Naive thymus-derived CD4-positive, alpha-beta T cell (primary cell): ENCODE measurements at places on chromosomes 7 and 10. TPM values are rescaled to one million over a fixed set of nuclear protein-coding genes. Genes with fewer than 3 reads are reported as not detected.

GRCh38 chr7:93407239-93407638, 167.3 kb downstream of the CALCR start:
- DNase-seq: no peak

Gene COL13A1
- polyA plus RNA-seq: not detected

GRCh38 chr7:8092140-8092539, 123.5 kb downstream of the GLCCI1 start:
- DNase-seq: no peak

Gene C7orf57
- 0.13 TPM for polyA plus RNA-seq

- no peak for DNase-seq
These were observed 7.1 kb upstream of the MGMT start for GRCh38 chr10:129459762-129460539.

- DNase-seq: no peak
These were observed 10.3 kb downstream of the SLC13A4 start for GRCh38 chr7:135717693-135718092.

Gene NODAL
- polyA plus RNA-seq: not detected

DNA sequence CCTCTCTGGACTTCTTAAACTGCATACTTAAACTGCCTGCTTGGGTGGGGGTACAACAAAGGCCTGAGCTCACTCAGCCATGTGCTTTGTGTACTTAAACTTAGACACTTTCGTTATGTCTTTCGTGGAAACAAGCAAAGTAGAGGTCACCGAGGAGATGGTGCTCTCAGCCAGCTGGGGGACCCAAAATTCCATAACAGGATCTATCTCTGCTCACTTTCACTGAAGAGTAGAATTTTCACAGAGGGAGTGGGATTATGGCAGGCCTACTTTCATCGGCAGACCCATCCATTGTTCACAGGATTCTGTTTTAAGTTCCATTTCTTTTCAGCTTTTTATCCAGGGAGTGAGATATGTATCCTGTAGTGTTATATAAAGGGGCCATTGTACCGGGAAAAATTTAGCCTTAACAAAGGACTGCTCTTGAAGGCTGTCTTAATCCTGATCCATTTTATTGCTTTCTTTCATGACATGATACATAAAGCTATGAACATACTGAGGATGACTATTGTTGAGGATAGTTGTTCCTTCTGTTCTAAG, 370.0 kb upstream of the GHITM start:
- no peak for DNase-seq

DNA sequence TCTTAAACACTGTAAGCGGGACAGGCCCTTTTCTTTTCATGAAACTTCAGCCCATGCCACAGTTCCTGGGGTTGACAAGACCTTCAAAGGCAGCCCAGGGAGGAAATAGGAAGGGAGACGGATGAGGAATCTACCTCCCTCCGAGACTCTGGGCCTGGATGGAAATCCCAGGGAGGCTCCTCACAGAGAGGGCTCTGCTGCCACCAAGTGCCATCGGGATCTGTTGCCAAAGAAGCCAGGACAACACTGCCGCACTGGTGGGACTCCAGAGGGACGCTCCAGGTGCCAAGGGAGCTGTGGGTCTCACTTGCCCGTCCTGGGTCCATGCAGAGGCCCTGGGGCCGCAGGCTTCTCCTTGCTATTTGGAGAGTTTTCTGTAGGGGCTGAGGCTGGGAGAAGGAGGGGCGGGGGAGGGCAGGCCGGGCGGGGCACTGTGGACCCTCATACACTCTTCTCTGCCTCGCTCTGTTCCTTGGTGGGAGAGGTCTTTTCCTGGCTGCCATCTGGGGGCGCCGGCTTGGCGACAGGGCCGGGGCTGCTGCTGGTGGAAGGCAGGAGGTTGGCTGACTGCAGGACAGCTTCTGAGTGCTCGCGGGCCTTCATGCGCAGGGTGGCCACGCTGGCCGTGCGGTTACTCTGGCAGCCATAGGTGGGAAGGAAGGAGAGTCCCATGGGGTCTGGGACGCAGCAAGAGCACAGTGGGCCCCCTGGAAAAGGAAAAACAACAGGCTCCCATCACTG, 30.0 kb downstream of the DRGX start:
- no peak for DNase-seq

DNA sequence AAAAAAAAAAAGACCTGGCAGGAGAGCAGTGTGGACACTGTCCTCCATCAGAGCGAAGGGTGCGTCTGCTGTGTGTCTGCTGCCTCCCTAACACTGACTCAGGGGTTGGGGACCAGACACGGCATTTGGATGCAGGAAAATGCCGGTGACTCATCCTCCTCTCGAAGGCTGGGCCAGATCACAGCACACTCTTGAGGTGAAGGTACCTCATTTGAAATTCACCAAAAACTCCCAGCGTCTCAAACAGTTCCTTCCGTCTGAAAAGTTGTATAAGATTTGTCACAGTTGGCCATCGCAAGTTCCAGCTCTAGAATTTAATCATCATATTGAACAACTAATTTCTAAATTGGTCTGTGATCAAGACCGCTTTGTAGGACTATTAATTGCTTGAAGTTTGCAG, 118.1 kb upstream of the LYZL2 start:
- no peak for DNase-seq

GRCh38 chr10:22552888-22553378, 161.4 kb downstream of the PIP4K2A start:
- no peak for DNase-seq

- no peak for DNase-seq
These were observed 97.5 kb upstream of the NPS start for GRCh38 chr10:127451628-127452027.

GRCh38 chr10:456486-456885, 233.0 kb downstream of the DIP2C start:
- no peak for DNase-seq

DNA sequence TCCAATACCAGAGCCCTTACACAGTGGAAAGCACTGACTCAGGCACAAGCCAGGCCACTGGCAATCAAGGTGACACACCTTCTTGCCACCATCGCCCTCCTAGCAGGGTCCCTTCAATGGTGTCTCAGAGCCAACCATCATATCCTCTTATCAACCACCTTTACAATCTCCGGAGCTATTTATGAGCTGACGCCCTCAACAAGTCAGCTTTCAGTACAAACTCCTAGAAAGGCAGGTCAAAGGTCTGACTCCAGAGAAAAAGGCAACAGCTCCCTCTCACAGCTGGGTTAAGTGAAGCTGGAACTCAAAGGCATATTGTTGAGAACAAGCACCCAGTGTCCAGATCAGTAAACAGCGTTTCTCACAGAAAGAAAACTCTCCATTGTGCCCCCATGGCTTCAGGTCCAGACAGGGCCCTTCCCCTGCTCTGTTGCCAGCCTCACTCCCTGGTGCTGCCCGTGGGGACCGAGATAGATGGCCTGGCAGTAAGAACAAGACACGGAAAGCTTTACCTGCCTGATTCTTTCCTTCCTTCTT, 2.4 kb downstream of the ZNF3 start:
- no peak for DNase-seq

Gene SPDYE9
- 0.08 TPM for polyA plus RNA-seq

Gene PAX2
- not detected for polyA plus RNA-seq

DNA sequence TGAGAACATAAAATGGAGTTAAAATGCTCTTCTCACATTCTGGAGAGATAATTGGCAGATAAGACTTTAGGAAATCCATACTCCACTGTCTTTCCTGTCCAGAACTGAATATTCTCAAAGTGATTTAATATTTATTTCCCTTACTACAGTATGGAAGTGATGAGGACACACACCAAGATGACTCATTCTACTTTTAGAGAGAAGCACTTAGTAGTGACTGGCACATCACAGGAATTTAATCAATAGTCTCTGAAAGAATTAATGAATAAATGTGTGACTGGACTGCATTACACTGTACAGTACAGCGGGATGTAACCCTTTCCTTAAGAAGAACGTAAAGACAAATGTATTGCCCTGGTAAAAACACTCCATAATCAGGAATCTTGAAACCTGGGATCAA, 116.7 kb downstream of the SEMA3E start:
- DNase-seq: no peak

DNA sequence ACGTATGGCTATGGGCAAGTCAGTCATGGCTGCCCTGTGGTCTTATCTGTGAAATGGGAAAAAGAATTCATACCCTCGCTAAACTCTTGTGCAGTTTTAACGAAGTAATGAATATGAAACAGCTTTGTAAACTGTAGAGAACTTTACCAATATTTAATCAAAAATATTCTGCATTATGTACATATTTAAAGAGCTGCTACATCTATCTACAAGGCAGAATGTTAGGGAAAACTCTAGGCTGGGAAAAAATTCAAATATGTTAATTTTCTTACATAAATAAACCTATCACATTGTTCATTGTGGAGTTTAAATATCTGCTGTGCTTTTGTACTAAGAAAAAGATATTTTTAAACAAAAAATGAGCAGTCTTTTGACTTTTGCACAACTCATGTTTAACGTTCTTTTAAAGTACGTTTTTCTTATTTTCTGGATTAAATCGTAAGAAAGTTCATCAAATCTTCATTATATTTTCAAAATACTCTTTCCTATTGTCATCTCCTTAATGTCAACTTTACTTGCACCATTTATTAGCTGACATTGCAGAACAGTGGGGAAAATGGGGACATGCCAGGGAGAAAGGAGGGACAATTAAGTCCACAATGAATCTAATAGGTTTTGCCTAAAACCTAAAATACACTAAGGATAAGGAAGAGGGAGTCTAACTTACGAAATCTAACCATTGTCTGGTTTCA, 57.5 kb downstream of the ICA1 start:
- DNase-seq: no peak

Gene SEMA3E
- polyA plus RNA-seq: not detected

- DNase-seq: no peak
These were observed 21.8 kb downstream of the UNCX start for GRCh38 chr7:1254281-1255079.

GRCh38 chr10:114538181-114538906, 119.7 kb downstream of the ABLIM1 start:
- DNase-seq: peak; percentile 55

DNA sequence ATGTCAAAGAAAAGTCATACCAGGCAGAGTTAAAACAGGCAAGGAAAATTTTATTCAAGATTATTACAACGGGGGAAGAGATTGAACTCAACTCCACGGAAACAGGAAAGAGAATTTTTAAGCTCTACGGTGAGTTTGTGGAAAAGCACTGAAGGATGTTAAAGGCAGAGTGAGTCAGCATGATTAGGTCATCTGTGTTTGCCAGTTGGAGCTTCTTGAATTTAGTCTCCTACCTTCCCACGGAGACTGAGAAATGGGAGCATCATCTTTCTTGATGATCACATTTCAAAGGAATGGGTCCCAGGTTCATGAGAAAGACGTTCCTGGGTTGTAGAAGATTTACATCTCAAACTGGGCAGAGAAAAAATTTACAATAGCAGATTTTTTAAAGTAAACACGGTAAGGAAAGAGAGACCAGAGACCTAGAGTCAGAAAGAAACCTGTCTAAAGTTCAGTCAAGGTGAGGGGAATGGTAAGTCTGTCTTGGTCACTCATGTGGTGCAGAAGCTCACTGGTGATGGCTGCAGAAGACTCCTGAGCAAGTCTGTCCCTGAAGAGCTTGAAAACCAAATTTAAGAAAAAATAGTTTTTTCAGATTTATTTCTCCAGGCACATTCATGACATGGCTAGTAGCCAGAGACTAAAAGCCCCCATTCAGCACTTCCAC, 516.9 kb upstream of the LRRN3 start:
- DNase-seq: no peak

GRCh38 chr10:4331150-4331549, 494.9 kb upstream of the AKR1E2 start:
- DNase-seq: no peak

- DNase-seq: no peak
These were observed 69.0 kb downstream of the CREB5 start for GRCh38 chr7:28481091-28481926.

Gene CFAP69
- not detected for polyA plus RNA-seq

DNA sequence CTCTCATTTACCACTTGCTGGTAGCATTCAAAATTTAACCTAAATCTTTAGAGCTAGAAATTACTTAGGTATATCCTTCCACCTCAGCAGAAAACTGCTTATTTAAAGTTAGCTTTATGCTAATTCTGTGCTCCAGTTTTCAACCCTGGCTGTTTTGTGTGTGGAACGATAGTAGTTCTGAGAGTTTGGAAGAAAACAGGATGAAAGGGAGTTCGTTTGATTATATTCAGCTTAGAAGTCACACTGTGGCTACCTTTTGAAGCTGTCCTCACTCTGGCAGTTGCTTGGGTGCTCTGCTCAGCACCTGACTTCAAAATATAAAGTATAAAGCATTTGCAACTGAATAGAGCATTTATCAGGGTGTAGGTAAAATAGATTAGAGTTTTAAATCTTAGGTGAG, 2.6 kb upstream of the ASCC1 start:
- DNase-seq: peak; percentile 43

GRCh38 chr7:81725003-81725811, 44.6 kb downstream of the HGF start:
- DNase-seq: no peak

GRCh38 chr10:113594652-113595051, 41.8 kb downstream of the HABP2 start:
- no peak for DNase-seq

Gene OR2F1
- not detected for polyA plus RNA-seq

Gene FANK1
- not detected for polyA plus RNA-seq

- no peak for DNase-seq
These were observed 35.5 kb downstream of the TMEM270 start for GRCh38 chr7:73896454-73896853.

- DNase-seq: no peak
These were observed 81.0 kb downstream of the SAMD9 start for GRCh38 chr7:93036807-93037206.

- no peak for DNase-seq
These were observed 26.1 kb downstream of the FAM53B start for GRCh38 chr10:124717911-124718741.

Gene GRM3
- not detected for polyA plus RNA-seq

Gene DLG5
- not detected for polyA plus RNA-seq

DNA sequence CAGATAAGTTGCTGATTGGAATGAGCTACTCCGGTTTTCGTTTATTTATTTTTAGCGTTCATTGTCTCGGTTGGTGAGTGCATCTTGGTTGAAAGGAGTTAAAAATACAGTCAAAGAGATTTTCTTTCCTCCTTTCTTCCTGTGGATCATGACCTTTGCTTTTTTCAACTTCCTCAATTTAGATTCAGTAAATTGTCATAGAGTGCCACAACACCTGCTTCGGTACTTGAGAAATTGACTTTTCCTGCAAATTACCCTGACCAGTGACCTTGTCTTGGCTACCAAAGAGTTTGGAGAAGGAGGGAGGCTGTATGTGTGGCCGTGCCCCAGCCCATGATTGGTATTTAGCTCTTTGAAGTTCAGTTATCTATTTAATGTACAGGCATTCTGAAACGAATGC, 128.7 kb downstream of the FAM204A start:
- no peak for DNase-seq

Gene TFEC
- not detected for polyA plus RNA-seq

Gene TCAF2
- polyA plus RNA-seq: 13.4 TPM

Gene NOS3
- 12.7 TPM for polyA plus RNA-seq

- DNase-seq: no peak
These were observed 50.8 kb downstream of the MYOF start for GRCh38 chr10:93431361-93431760.

Gene GRID1
- not detected for polyA plus RNA-seq

GRCh38 chr7:34059136-34059828, 153.9 kb downstream of the BMPER start:
- DNase-seq: no peak
